Smooth muscle cell of bladder (primary cell): ENCODE measurements at places on chromosomes 3 and 15. TPM values are rescaled to one million over a fixed set of nuclear protein-coding genes. Genes with fewer than 3 reads are reported as not detected.

Gene ZNF774
- total RNA-seq: 0.57 and 1.1 TPM in 2 replicates

Gene CCR8
- total RNA-seq: not detected in 2 replicates

Gene TMEM212
- not detected in 2 replicates for total RNA-seq

Gene IP6K2
- total RNA-seq: 38.3 and 39.1 TPM in 2 replicates

Gene SNURF
- total RNA-seq: 47.5 and 51.8 TPM in 2 replicates

Gene TLR9
- under 0.01 TPM in 1 of 2 replicates, not detected in the other for total RNA-seq

Gene GLDN
- 26.8 and 75.1 TPM in 2 replicates for total RNA-seq

Gene ASB14
- total RNA-seq: under 0.01 TPM in 1 of 2 replicates, not detected in the other

Gene PFN2
- total RNA-seq: 170 and 184 TPM in 2 replicates

Gene LDHAL6B
- total RNA-seq: not detected in 2 replicates

Gene AHSG
- not detected in 2 replicates for total RNA-seq

Gene KBTBD12
- not detected in 2 replicates for total RNA-seq

Gene CTXND1
- under 0.01 TPM in 1 of 2 replicates, not detected in the other for total RNA-seq

Gene METTL6
- total RNA-seq: 27.0 and 30.9 TPM in 2 replicates

Gene SI
- total RNA-seq: not detected in 2 replicates

Gene XYLB
- 3.1 and 4.1 TPM in 2 replicates for total RNA-seq

Gene SV2B
- under 0.01 and 0.18 TPM in 2 replicates for total RNA-seq

Gene DISP2
- under 0.01 and 0.09 TPM in 2 replicates for total RNA-seq

Gene GOLIM4
- total RNA-seq: 69.0 and 110 TPM in 2 replicates

Gene NME9
- 0.09 TPM in 1 of 2 replicates, not detected in the other for total RNA-seq

Gene CCR4
- total RNA-seq: under 0.01 and 0.09 TPM in 2 replicates

Gene CDCP1
- total RNA-seq: 5.6 and 7.3 TPM in 2 replicates

Gene SEMA3G
- under 0.01 TPM in 2 replicates for total RNA-seq

Gene SLC9A9
- total RNA-seq: 10.3 and 16.8 TPM in 2 replicates

Gene UCN2
- total RNA-seq: 0.83 and 1.00 TPM in 2 replicates

Gene SYNM
- 3.6 and 6.2 TPM in 2 replicates for total RNA-seq

Gene OR5K2
- total RNA-seq: not detected in 2 replicates

Gene GP5
- total RNA-seq: 0.09 and 0.14 TPM in 2 replicates

Gene TRANK1
- total RNA-seq: 14.4 and 15.5 TPM in 2 replicates

Gene SUMF1
- 49.1 and 65.2 TPM in 2 replicates for total RNA-seq

Gene KCNAB1
- under 0.01 and 0.43 TPM in 2 replicates for total RNA-seq

Gene RRP9
- 28.4 and 42.2 TPM in 2 replicates for total RNA-seq

Gene CLRN1
- total RNA-seq: not detected in 2 replicates

Gene GOLGA6A
- total RNA-seq: 0.14 TPM in 1 of 2 replicates, not detected in the other

Gene GOLGA8G
- under 0.01 TPM in 1 of 2 replicates, not detected in the other for total RNA-seq

Gene NCK1
- 52.0 and 53.9 TPM in 2 replicates for total RNA-seq

Gene ATP13A5
- total RNA-seq: not detected in 2 replicates

Gene SPESP1
- 0.43 and 3.2 TPM in 2 replicates for total RNA-seq

Gene UBAP1L
- 0.71 and 1.4 TPM in 2 replicates for total RNA-seq

Gene CD47
- 56.5 and 60.6 TPM in 2 replicates for total RNA-seq

Gene CKMT1B
- total RNA-seq: not detected in 2 replicates

Gene GOLGA6L4
- total RNA-seq: 0.37 and 0.43 TPM in 2 replicates

Gene ZIC1
- total RNA-seq: not detected in 2 replicates
